Daoy (cell line): ENCODE measurements at places on chromosomes 5 and 9.
A peak's percentile ranks its signal among the peaks of the same experiment; 100 is the strongest.

DNA sequence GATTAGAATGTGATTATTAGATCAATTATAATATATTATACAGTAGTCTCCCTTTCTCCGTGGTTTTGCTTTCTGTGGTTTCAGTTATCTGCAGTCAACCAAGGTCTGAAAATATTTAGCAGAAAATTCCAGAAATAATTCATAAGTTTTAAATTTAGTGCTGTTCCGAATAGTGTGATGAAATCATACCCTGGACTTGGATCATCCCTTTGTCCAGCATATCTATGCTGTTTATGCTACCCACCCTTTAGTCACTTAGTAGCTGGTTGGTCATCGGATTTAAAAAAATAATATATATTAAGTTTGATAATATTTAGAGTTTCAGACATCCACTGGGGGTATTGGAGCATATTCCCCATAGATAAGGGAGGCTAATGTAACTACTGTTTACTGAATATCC lies 19.6 kb downstream of the RMI1 start:
- DNase-seq: no peak

- peak; percentile 66 for DNase-seq
Observed at GRCh38 chr9:89634995-89635742, 30.4 kb downstream of the GADD45G start.

GRCh38 chr5:173035904-173036707 lies 20.0 kb upstream of the CREBRF start:
- DNase-seq: no peak

DNA sequence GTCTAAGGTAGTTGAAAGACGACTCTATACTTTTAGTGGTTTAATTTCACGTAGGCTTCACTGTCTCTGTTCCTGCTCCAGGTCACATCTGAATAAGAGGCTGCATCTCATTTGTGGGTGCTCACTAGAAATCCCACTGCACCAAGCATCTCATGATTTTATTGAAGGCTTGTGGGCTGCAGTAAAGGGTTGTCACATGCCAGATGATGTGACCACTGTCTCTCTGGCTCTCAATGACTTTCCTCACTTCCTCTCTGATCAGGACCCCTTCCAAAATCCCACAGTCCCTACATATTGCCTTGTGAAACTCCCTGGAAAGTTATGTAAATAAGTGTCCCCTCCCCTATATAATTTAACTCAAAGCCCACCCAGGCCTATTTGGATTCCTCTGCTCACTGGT lies 8.9 kb upstream of the ZCCHC10 start:
- DNase-seq: no peak

GRCh38 chr9:124551472-124552272 lies 44.5 kb upstream of the NR5A1 start:
- peak; percentile 80 for DNase-seq

DNA sequence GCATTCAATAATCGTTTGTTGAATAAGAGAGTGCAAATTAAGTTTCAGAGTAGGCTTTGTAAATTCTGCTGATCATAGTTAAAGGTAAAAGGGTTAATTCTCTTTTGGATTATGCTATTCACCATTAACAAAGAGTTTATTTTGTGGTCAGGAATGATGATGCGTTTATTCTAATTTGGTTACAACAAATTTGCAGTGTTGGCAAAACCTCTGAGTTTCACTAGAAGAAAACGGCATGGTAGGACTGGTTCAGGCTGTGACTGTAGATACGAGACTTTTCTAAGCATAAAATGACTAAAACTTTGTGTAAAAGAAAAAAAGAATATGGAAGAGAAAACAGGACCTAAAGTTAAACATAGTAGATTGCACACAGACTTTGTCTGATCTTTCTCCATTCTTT lies 234.7 kb downstream of the TLR4 start:
- no peak for DNase-seq

DNA sequence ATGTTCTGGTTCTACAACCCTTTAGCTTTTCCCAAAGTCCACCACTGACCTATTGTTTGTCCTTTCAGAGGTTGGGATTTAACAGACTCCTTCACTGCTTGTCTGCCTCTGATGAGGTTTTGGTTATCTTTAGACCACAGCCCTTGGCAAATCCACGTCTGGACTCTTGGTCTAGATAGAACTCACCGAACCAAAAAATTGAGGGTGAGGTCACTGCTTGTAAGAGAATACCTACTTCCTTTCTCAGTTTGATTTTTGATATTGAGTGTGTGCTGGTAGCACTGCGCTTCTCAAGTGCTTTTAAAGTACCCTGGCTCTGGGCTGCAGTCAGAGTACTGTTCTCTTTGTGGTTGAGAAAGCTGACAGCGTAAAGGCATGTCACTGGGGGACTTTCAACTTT lies 61.7 kb downstream of the JMY start:
- peak; percentile 43 for DNase-seq

- no peak for DNase-seq
Observed at GRCh38 chr9:18743971-18744370, 270.0 kb downstream of the ADAMTSL1 start.
